A549 treated with RU486 at 1 μM for 4 hours (cell line): ENCODE measurements at places on chromosomes 4 and X. TPM values are rescaled to one million over a fixed set of nuclear protein-coding genes. Genes with fewer than 3 reads are reported as not detected.

ADH1C gene
- total RNA-seq = 0.35 TPM in 1 of 5 replicates, not detected in the others

DOK7 gene
- total RNA-seq = 0.27 to 0.75 TPM (median 0.45 TPM) in 5 replicates

SMIM9 gene
- total RNA-seq = not detected in 5 replicates

CENPVL3 gene
- total RNA-seq = 0.09 to 0.21 TPM (median 0.13 TPM) in 3 of 5 replicates, not detected in the others

LEF1 gene
- 0.10 TPM in 1 of 5 replicates, not detected in the others for total RNA-seq

GRPR gene
- total RNA-seq = 0.09 TPM in 2 of 5 replicates, not detected in the others

C4orf50 gene
- not detected in 5 replicates for total RNA-seq

GC gene
- total RNA-seq = not detected in 5 replicates

GABRE gene
- 21.1 to 33.7 TPM (median 27.3 TPM) in 5 replicates for total RNA-seq

RAB33A gene
- total RNA-seq = 0.21 to 0.32 TPM (median 0.27 TPM) in 5 replicates

CXorf51A gene
- not detected in 5 replicates for total RNA-seq

PPA2 gene
- 52.2 to 91.5 TPM (median 75.5 TPM) in 5 replicates for total RNA-seq

ARHGAP36 gene
- not detected in 5 replicates for total RNA-seq

HCCS gene
- 57.8 to 69.9 TPM (median 60.9 TPM) in 5 replicates for total RNA-seq

PRR32 gene
- total RNA-seq = not detected in 5 replicates

HMX1 gene
- total RNA-seq = 0.14 to 0.17 TPM (median 0.16 TPM) in 4 of 5 replicates, not detected in the other

CT83 gene
- total RNA-seq = not detected in 5 replicates

CDS1 gene
- total RNA-seq = 0.62 to 0.84 TPM (median 0.72 TPM) in 5 replicates

SAGE1 gene
- 0.03 TPM in 1 of 5 replicates, not detected in the others for total RNA-seq

TXK gene
- total RNA-seq = 0.11 to 0.20 TPM (median 0.15 TPM) in 5 replicates

F9 gene
- total RNA-seq = not detected in 5 replicates

DGAT2L6 gene
- not detected in 5 replicates for total RNA-seq

ARHGAP6 gene
- 0.02 to 0.10 TPM in 2 of 5 replicates, not detected in the others for total RNA-seq

THAP6 gene
- 4.5 to 7.1 TPM (median 5.1 TPM) in 5 replicates for total RNA-seq
